ENCODE measurements at places on chromosomes 12 and 14. TPM values are rescaled to one million over a fixed set of nuclear protein-coding genes. Genes with fewer than 3 reads are reported as not detected.

FLRT2 gene
- not detected for total RNA-seq

DAO gene
- total RNA-seq, result not detected

ACOT6 gene
- total RNA-seq, result not detected

E2F7 gene
- total RNA-seq, result 19.1 TPM

GRIN2B gene
- not detected for total RNA-seq

THAP2 gene
- 6.4 TPM for total RNA-seq

DNA sequence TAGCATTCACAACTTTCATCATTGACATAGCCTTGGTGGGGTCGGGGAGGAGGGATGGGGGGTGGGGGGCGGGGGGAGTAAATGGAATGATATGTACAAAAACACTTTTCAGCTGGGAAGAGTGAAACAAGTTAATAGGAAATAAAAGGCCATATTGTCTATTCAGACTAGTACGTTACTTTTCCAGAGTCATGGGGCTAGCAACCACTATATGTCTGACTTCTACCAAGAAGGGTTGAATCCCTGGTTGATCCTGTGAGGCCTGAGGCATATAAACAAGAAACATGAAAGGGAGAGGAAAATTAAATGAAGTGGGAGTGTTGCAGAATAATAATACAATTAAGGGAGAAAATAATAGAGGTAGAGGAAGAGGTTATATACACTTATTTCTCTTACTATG is 225.5 kb downstream of the ERC1 start:
- no peak overlapping the region for H3K4me3 ChIP-seq
- H3K4me1 ChIP-seq, result peaks cover 9% of the 10 kb centered on the region
- peaks cover 4% of the 10 kb centered on the region for H3K36me3 ChIP-seq
- H3K27ac ChIP-seq, result no peak overlapping the region

DNA sequence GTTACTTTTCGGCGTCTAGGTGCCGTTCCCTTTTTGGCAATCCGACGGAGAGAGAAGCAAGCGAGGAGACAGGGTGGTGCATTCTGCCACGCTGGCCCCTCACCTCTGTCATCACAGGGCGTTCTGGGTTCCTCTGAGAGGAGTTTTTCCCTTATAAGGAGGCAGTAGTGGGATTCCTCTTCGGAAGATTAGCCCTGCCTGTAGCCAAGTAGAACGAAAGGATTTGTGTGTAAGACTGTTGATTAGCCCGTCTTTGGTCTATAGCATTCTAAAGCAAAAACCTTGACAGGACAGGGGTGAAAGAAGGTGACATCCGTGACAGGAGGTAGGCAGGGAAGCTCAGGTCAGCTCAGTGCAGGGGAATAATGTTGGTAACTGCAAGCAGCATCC is 9.1 kb upstream of the NEMF start:
- DNase-seq, result peak; percentile 70
- no peaks in the 10 kb centered on the region for H3K27me3 ChIP-seq
- peaks cover 4% of the 10 kb centered on the region for H3K36me3 ChIP-seq
- peaks cover 29% of the 10 kb centered on the region for H3K4me1 ChIP-seq
- H3K4me3 ChIP-seq, result no peak overlapping the region
- no peak overlapping the region for H3K27ac ChIP-seq

DNA sequence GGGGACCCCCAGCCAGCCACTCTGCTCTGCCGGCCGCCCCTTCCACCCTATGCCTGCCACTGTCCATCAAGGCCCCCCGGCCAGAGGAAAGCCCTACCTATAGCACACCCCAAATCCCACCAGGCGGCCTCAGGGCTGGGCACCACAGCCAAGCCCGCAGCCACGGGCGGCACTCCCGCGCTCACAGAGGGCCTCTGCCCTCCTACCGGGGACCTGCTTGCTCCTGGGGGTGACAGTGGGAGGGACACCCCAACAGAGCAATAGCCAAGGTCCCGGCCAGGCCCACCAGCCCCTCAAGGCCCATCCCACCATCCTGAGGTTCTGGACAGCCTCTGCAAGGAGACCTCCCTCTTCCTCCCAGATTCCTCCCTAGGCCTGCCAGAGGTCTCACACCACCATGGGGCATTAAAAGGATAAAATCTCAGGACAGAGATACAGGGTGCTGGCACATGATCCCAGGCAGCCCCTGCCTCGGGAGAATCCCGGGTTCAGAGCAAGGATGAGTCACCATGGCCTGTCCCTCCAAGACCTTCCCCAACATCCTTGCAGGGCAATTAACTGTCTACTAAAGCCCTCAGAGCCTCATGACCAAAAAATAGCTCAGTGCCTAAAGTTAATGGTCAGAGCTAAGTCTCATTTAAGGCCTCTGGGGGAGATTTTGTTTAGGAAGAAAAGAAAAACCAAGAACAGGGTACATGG is 17.1 kb downstream of the CCDC85C start:
- peaks cover 5% of the 10 kb centered on the region for H3K4me1 ChIP-seq
- DNase-seq, result no peak
- no peak overlapping the region for H3K4me3 ChIP-seq
- H3K36me3 ChIP-seq, result no peaks in the 10 kb centered on the region
- H3K27me3 ChIP-seq, result no peaks in the 10 kb centered on the region
- H3K27ac ChIP-seq, result no peak overlapping the region

GRCh38 chr12:107411792-107412535 is 273.6 kb upstream of the PWP1 start:
- no peak overlapping the region for H3K4me3 ChIP-seq
- no peaks in the 10 kb centered on the region for H3K27me3 ChIP-seq
- H3K36me3 ChIP-seq, result no peaks in the 10 kb centered on the region
- no peak overlapping the region for H3K27ac ChIP-seq

DNA sequence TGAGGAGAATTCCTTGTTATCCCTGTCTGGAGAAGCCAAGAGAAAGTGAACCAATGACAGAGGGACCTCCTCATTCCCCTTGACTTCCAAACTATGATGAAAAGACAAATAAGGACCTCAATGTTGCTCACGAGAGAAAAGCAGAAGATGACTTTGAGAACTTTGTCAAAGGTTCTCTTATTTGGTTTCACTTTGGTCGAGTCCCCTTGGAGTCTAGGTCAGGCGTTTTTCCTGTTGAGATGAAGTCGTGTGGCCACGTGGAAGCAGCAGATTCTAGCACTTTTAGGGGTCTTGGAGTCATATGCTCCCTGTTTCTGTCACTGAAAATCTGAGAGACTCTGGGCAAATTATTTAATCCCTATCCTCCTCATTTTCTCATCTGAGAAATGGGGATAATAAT is 33.8 kb upstream of the COL2A1 start:
- H3K4me3 ChIP-seq, result no peak overlapping the region
- H3K27ac ChIP-seq, result no peak overlapping the region
- peaks cover 4% of the 10 kb centered on the region for H3K36me3 ChIP-seq
- H3K27me3 ChIP-seq, result no peaks in the 10 kb centered on the region
- H3K4me1 ChIP-seq, result peaks cover 6% of the 10 kb centered on the region

DNA sequence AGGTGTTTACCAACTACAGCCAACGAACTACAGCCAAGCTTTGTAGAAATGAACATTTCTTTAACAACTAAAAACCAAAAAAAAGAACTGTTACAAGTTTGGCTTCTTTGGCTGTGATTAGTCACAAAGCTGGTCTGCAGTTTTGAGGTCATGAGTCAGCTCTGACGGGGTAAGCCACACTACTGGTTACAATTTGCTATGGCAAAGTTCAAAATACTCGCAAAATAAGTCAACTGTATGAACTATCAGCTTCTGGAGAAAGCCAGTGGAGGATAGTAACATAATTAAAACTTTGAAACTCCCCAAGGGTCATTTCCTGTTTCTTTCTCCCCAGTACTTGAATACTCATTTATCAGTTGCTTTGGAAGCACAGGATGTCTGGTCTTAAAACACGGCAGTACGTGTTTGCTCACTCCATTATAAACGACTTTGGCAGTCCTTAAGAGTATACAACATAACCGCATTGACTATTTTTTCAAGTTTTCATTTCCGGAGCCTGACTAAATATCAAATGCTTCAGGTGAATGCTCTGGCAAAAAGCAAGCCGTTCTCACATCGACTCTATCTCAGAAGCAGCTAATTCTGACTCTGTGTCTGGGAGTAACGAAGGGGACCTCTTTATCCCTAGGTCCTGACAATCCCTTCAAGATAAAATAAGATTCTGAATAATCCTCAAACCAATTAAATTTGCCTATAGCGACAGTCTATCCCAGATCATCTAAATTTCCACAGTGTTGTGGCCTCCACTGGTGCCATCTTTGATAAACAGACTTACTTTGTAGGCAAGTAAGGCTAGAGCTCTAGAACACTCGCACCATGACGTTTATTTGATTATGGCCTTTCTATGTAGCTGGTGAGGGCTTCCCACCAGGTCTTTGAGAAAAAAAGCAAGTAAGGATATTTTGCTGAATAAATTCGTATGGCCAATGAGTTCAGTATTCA is 10.6 kb downstream of the PHLDA1 start:
- peaks cover 16% of the 10 kb centered on the region for H3K36me3 ChIP-seq
- peaks cover 69% of the 10 kb centered on the region for H3K4me1 ChIP-seq
- H3K27me3 ChIP-seq, result no peaks in the 10 kb centered on the region
- peak overlapping the region; percentile 53 for H3K4me3 ChIP-seq
- H3K27ac ChIP-seq, result peak overlapping the region; percentile 100
- DNase-seq, result peak; percentile 83

DNA sequence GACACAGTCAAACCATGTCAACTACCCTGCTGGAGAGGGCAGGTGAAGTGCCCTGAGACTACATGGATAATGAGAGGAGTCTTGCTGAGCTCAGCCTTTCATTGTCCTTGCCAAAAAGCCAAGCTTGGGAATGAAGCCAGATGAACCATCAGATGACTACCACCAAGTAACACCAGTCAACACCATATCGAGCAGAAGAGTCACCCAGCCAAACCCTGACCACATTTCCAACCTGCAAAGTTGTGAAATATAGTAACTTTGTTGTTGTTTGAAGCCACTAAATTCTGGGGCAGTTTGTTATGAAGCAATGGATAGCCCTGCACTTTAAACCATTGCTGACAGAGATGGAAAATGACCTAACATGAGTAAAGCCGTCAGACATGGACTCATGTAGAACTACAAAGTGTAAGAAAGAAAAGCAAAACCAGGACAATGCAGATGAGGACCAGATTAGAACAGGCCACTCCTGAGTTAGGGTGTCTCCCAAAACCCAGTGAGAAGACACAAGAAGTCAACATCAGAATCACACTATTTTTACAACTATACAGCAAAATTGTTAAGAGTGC is 12.5 kb upstream of the CRADD start:
- H3K4me3 ChIP-seq, result no peak overlapping the region
- no peak overlapping the region for H3K27ac ChIP-seq
- no peak for DNase-seq

- no peak overlapping the region for H3K27ac ChIP-seq
- H3K4me1 ChIP-seq, result no peaks in the 10 kb centered on the region
- H3K4me3 ChIP-seq, result no peak overlapping the region
- no peaks in the 10 kb centered on the region for H3K36me3 ChIP-seq
These were observed 23.6 kb upstream of the OR4K2 start for GRCh38 chr14:19851365-19851764.

DNA sequence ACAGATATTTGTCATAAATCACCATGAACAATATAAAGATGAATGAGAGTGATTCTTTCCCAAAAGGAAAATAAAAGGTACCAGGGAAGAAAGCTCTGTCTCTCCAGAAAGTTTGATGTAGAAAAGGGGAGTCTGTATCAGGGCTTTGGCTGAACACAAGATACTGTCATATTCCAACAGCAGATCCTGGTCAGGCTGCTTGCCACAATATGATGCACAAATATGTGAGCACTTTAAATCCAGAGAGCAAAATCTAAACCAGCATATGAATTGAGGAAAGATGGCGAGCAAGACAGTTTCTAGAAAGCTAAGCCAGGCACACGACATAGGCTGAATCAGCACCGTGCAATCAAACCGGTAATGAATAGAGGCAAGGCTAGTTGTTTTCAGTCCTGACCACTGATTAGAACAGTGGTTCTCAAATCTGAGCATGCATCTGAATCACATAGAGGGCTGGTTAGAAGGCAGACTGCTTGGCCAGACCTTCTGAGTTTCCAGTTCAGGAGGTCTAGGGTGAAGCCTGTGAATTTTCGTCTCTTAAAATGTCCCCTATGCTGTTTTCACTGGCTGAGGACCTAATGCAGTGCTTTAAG is 60.7 kb downstream of the PLCZ1 start:
- H3K4me1 ChIP-seq, result no peaks in the 10 kb centered on the region
- DNase-seq, result no peak
- H3K27ac ChIP-seq, result no peak overlapping the region
- H3K27me3 ChIP-seq, result no peaks in the 10 kb centered on the region
- H3K36me3 ChIP-seq, result no peaks in the 10 kb centered on the region

DNA sequence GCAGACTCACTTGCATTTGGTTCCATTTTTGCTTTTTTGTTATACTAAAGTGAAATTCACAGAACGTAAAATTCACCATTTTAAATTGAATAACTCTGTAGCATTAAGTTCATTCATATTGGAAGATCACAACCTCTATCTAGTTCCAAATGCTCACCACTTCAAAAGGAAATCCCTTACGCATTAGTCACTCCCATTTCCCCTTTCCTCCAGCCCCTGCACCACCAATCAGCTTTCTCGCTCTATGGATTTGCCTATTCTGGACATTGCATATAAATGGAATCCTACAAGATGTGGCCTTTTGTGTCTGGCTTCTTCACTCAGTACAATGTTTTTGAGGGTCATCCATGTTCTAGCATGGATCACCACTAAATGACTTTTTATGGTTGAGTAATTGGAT is 294.5 kb downstream of the KSR2 start:
- H3K36me3 ChIP-seq, result no peaks in the 10 kb centered on the region
- no peak overlapping the region for H3K4me3 ChIP-seq
- H3K4me1 ChIP-seq, result no peaks in the 10 kb centered on the region
- H3K27ac ChIP-seq, result no peak overlapping the region

DNA sequence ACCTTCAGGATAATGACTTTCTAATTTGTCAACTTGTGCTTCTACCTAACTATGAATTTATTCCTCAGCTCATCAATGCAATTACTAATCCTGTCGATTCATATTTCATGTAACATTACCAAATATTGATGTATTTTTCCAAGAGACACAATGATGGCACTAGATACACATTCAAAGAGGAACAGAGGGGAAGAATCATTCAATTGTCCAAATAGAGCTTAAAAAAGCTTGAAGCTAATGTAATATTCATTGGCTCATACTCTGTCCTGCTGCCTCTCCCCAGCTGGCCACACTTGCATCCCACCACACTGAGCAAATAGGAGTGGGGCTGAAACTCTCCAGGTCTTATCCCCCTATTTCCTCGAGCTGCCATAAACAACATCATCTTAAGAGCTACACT is 9.3 kb downstream of the TESPA1 start:
- peaks cover 86% of the 10 kb centered on the region for H3K4me1 ChIP-seq
- peak overlapping the region; percentile 8 for H3K4me3 ChIP-seq
- peaks cover 94% of the 10 kb centered on the region for H3K36me3 ChIP-seq
- no peak overlapping the region for H3K27ac ChIP-seq
- H3K27me3 ChIP-seq, result no peaks in the 10 kb centered on the region
- no peak for DNase-seq

- no peak overlapping the region for H3K27ac ChIP-seq
- H3K4me1 ChIP-seq, result no peaks in the 10 kb centered on the region
- H3K27me3 ChIP-seq, result peaks cover 8% of the 10 kb centered on the region
- H3K4me3 ChIP-seq, result no peak overlapping the region
- no peak for DNase-seq
- H3K36me3 ChIP-seq, result no peaks in the 10 kb centered on the region
These were observed 113.5 kb upstream of the VRK1 start for GRCh38 chr14:96683562-96684289.

GRCh38 chr12:5783289-5783920 is 161.7 kb downstream of the ANO2 start:
- DNase-seq, result no peak
- H3K4me1 ChIP-seq, result no peaks in the 10 kb centered on the region
- no peaks in the 10 kb centered on the region for H3K27me3 ChIP-seq
